ENCODE measurements at places on chromosomes 1 and 21.

GRCh38 chr1:3598522-3599285 lies 12.6 kb downstream of the MEGF6 start:
- no peak for DNase-seq

GRCh38 chr1:200526709-200527612 lies 93.6 kb downstream of the KIF14 start:
- peak; percentile 24 for DNase-seq

- no peak for DNase-seq
Observed at GRCh38 chr21:28025111-28025510, 967.6 kb downstream of the LTN1 start.

DNA sequence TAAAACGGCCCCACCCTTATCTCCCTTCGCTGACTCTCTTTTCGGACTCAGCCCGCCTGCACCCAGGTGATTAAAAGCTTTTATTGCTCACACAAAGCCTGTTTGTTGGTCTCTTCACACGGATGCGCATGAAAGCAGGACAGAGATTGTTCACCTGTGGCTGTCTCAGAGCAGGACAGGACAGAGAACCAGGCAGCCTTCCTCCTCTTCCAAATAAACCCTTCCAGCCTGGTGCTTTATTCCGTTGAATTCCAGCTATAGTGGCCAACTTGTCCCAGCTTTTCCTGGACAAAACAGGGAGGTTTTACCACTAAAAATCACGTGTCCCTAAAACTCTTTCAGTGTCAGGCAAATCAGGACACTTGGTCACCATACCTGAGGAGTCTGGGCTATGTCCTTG lies 9.5 kb upstream of the DMRTB1 start:
- no peak for DNase-seq

DNA sequence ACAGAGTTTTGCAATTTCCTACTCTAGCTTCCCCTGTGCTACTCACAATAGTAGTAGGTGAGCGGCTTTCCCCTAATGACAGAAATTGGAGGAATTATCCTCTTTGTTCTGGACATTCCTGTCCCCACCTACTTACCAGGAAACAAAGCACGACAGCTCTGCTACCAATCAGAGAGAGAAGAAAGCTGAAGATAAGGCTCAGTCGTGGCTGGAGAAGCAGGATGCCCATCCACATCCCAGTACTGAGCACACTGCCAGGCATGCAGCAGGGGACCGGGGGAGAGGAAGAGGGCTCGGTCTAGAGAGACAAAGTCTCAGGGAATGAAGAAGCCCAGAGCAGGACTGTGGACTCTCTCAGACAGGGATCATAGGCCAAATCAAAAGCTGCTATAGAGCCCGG lies 134.1 kb upstream of the KRTAP19-8 start:
- no peak for DNase-seq

- DNase-seq: peak; percentile 31
Observed at GRCh38 chr1:94205639-94206038, 31.7 kb downstream of the ARHGAP29 start.

GRCh38 chr21:31072533-31072932 lies 34.3 kb upstream of the KRTAP19-8 start:
- DNase-seq: no peak

DNA sequence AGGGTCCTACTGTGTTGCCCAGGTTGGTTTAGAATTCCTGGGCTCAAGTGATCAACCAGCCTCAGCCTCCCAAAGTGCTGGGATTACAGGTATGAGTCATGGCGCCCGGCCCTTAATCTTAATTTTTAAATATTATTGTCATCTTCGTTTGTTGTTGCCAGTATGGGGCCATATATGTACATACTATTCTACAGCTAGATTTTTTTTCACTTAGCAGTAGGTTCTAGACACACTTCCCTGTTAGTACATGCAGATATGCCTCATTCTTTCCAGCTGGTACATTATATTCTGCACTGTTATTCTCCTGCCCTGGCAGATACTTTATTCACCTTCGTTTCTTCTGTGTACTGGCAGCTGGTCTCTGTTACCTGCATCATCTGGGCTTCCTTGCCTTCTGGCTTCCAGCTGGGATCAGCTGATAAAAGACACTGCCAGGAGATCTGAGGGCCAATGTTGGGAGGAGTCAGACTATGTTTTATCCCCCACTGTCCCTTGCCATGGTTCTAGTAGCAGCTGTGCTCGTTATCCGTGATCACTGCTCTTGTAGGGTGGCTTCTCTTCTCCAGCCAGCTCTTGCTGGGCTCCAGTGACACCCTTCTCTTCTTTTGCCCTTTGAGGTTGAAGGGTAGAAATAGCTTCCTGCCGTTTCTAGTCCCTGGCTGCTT lies 24.7 kb downstream of the ST3GAL3 start:
- DNase-seq: no peak

- DNase-seq: no peak
Observed at GRCh38 chr1:54460351-54460750, 54.2 kb upstream of the SSBP3 start.

- DNase-seq: no peak
Observed at GRCh38 chr1:198628067-198628455, 10.8 kb upstream of the PTPRC start.

Data from GM03348 (cell line).